ENCODE measurements at places on chromosomes 7 and 10.

GRCh38 chr10:62597226-62597625 lies 207.3 kb upstream of the ADO start:
- no peak for DNase-seq

DNA sequence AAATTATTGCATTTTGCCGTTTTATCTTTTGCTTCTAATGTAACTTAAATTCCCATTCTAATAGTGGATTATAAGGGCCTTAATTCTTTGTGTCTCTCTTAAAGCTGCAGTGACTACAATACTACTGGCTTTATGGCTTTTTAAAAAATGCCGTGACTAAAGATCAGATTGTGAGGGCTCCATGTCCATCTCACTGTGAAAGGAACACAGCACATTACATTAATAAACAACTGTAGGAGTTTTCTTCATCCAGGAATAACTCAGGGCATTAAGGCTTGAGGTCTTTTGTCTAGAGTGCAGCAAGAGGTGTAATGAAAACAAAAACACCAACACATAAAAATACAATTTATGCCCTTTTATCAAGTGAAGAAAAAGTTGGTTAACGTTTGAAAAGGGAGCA lies 205.3 kb downstream of the SKAP2 start:
- no peak for DNase-seq

- DNase-seq, result no peak
These were observed 64.3 kb downstream of the INSIG1 start for GRCh38 chr7:155361947-155362346.

- DNase-seq, result peak; percentile 75
These were observed 38.3 kb upstream of the GALNTL5 start for GRCh38 chr7:151917791-151918509.

GRCh38 chr7:20816372-20816959 lies 29.8 kb upstream of the SP8 start:
- no peak for DNase-seq

DNA sequence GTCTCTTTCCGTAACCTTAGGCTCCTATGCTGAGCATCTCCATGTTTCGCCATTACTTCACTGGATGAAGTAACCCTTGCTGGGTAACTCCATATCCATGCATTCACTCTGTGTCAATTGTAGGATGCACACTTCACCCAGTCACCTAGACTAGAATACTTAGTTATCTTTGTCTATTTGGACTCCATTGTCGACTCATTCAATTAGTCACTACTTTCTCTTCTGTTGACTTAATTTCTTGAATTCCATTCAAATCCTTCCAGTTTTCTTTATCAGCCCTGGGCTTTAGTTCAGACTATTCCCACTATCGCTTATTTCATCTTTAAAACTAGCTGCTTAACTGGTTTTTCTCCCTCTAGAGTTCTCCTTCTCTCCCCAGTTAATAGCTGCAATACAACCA lies 111.3 kb upstream of the TNS3 start:
- DNase-seq, result no peak

Measured in mucosa of descending colon (tissue), 3 donors.